ENCODE measurements at places on chromosomes 13 and 19.

- no peak for DNase-seq
Measured at GRCh38 chr19:41299755-41300089, 10.2 kb upstream of the CCDC97 start.

DNA sequence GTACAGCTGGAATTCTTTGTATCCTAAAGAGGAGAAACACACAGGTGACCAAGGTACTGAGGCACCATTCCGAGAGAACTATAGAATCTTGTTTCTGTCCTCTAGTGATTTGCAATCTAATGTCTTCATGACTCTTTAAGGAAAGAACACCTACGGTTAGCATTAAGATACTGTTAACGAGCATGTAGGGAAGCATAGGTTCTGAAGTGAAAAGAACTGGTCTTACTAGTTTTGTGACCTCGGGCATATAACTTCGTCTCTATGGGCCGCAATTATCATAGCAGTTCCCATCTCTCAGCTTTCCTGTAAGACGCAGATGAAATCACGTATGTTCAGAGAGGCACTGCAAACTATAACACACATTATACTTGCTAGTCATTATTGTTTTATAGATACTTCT, 193.0 kb upstream of the NBEA start:
- no peak for DNase-seq

- DNase-seq, result no peak
Measured at GRCh38 chr19:35318679-35319448, 10.1 kb upstream of the CD22 start.

GRCh38 chr19:54558339-54558738, 15.3 kb upstream of the LILRA2 start:
- no peak for DNase-seq

DNA sequence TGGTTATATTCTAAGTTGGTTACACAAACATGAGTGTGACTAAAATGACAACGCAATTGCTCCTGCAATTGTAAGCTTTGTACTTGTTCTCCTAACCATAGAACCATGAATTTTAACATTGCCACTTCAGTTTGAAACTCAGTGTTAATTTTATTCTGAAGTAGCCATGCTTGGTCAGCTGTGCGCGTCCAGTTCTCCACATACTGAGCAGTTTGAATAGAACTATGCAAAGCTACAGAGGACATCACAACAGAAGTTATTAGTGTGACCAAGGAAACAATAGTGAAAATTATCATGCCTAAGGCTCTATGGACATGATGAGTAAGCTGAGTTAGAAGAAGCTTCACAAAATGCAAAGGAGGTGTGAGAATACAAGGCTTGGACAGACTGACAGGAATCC, 19.6 kb upstream of the ZNF100 start:
- no peak for DNase-seq

- DNase-seq, result no peak
Measured at GRCh38 chr19:2045501-2046045, 5.5 kb downstream of the MKNK2 start.

GRCh38 chr19:7715671-7716070, 13.7 kb upstream of the FCER2 start:
- no peak for DNase-seq

GRCh38 chr13:113245849-113246796, 36.7 kb downstream of the CUL4A start:
- no peak for DNase-seq

Measured in GM18507 (cell line).